ENCODE measurements at places on chromosomes 3 and 15.

GRCh38 chr3:150384296-150385212 lies 23.5 kb upstream of the TSC22D2 start:
- peak; percentile 82 for DNase-seq

GRCh38 chr15:95325763-95326404 lies 1004.6 kb upstream of the NR2F2 start:
- no peak for DNase-seq

- DNase-seq = no peak
Observed at GRCh38 chr3:56795829-56796185, 5.9 kb downstream of the ARHGEF3 start.

GRCh38 chr3:42035816-42036482 lies 55.2 kb upstream of the TRAK1 start:
- DNase-seq = no peak

DNA sequence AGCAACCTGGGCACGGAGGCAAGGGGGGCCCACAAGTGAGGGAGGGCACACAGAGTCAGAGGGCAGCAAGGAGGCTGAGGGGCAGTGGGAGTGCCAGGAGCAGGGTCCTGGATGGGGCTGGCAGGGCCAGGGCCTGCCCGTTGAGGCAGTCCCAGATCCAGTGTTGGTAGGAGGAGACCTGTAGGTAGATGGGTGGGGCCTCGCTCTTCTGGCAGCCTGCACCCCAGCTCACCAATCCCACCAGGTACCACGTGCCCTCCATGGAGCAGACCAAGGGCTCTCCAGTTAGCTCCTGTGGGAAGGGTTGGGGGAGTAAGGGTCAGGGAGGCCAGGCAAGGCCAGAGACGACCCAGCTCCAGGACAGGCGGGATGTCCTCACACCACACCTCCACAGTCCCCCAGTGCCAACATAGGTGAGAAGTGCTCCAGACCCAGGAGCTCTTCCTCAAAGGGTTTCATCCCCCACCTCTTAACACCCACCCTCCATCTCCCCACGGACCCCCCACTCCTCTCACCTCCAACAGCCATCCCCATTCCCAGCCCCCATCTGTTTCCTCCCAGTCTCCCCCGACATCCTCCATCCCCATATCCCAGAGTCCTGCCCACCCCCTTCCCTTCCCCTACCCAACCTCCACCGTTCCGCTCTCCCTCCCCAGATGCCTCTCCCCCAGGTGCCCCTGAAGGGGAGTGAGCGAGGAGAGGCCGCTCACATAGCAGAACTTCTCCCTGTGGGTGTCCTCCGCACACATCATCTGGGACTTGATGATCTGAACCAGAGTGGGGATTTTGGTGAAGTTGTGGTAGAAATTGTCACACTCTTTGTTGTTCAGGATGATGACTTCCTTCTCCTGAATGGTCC lies 5.2 kb downstream of the PRSS50 start:
- DNase-seq = no peak

GRCh38 chr3:174242311-174243041 lies 616.7 kb upstream of the NAALADL2 start:
- DNase-seq = no peak

- DNase-seq = no peak
Observed at GRCh38 chr3:9028134-9028533, 64.9 kb upstream of the RAD18 start.

GRCh38 chr3:122880624-122881023 lies 85.8 kb downstream of the SLC49A4 start:
- DNase-seq = no peak

DNA sequence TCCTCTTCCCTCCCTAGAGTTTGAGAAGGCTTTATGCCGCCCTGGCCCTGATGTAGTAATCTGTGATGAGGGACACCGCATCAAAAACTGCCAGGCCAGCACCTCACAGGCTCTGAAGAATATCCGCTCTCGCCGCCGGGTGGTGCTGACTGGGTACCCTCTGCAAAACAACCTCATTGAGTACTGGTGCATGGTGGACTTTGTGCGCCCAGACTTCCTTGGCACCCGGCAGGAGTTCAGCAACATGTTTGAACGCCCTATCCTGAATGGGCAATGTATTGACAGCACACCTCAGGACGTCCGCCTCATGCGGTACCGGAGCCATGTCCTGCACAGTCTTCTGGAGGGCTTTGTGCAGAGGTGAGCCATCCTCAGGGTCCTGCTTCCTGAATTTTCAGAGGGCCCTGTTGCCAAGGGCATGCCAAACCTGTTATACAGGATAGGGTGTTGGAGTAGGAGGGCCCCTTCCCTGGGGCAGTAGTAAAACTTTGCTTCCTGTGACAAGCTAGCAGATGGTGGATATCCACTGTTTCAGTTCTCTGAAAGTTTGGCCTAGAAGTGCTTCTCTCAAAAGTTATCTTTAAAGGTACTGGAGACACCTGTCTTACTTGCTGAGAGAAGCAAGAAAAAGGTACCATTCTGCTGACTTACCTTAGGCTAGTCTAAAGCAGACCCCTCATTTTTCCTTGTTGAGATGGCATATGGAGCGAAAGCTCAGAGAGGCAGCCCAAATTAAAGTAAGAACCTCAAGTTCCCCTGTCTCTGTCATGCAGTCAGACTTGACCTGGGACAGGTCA lies 33.7 kb upstream of the TEX264 start:
- no peak for DNase-seq

DNA sequence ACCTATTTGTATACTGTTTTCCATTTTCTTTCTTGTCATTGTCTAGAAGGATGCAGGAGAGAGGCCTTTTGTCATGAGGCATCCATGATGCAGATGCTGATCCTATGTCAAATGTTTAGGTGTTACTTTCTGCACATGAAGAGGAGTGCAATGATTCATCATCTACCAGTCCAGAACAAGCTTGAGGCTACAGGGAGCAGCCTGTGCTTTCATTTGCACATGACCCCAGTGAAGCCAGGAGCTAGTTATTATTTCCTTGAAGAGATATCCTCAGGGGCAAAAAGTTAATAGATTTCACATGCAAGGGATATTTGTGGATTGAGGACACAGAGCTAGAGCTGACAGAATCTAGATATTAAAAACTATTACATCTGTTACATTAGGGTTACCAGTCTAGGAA lies 204.4 kb upstream of the TGFBR2 start:
- no peak for DNase-seq

GRCh38 chr3:168422843-168423242 lies 327.1 kb upstream of the GOLIM4 start:
- no peak for DNase-seq

DNA sequence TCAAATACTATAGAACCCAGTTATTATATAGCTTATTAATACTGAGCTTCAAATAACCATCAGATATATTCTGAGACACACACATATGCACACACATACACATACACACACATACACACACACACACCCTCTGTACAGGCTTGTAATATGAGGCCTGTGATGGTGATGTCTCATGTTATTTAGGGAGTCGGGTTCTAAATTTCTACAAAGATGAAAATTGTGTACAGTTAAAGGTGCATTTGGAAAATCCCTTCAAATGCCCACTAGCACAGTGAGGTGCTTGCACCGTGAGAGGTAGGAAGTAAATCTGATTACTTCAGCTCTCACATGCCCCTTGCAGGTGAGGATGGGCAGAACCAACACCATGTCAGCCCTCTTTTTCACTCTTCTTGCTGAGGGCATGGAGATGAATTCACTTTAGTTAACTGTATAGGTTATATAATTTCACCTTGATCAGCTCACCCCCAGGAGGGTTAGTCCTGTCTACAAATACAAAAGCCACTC lies 294.5 kb upstream of the PROK2 start:
- no peak for DNase-seq

DNA sequence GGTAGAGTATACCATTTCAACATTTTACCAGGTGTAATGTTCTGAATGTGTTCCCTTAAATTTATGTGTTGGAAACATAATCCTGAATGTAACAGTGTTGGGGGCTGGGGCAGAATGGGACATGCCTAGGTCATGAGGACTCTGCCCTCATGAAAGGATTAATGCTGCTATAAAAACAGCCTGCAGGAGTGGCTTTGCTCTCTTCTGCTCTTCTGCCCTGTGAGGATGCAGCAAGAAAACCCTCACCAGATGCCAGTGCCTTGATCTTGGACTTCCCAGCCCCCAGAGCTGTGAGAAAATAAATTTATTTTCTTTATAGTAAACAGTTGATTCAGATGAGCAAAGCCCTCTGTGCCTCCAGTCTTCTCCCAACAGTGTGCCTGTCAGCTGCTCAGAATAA lies 326.0 kb upstream of the ONECUT1 start:
- no peak for DNase-seq

- no peak for DNase-seq
Observed at GRCh38 chr3:154209499-154209898, 88.3 kb downstream of the ARHGEF26 start.

- DNase-seq = no peak
Observed at GRCh38 chr3:63644212-63644797, 8.2 kb upstream of the SNTN start.

DNA sequence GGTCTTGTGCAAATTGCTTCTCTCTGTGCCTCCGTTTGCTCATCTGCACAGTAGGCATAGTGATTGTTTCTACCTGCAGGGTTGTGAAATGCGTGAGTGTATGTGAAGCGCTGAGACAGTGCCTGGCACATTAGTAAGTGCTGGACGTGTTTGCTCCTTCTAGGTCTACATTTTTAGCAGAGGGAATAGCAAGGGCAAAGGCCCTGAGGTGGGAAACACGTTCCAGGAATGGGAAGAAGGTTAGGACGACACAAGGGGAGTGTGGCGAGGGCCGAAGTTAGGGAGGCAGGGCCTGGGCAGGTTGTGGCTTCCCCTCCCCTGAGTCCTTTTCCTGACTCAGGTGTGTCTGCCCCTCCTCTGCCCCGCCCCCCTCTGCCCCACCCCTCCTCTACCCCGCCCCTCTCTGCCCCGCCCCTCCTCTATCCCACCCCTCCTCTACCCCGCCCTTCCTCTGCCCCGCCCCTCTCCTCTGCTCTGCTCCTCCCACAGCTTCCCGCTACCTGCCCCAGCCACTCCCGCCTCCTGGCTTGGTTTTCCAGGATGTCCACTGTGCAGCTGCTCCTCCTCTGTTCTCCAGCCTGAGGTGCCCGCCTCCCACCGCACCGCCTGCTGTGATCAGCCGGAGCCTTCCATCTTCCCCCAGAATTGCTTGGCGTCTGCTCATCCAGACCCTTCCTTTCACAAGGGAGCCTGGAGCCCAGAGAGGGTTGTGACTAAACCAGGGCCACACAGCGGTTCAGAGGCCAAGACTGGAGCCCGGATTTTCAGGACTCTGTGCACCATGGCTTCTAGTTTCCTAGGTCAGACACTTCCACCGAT lies 31.1 kb upstream of the SMAD6 start:
- DNase-seq = no peak

- DNase-seq = peak; percentile 78
Observed at GRCh38 chr3:123884203-123884831, at the start of gene MYLK. Gene MYLK (minus strand): TSS chr3:123884332. CDS start chr3:123793841, 90,491 bp downstream.

DNA sequence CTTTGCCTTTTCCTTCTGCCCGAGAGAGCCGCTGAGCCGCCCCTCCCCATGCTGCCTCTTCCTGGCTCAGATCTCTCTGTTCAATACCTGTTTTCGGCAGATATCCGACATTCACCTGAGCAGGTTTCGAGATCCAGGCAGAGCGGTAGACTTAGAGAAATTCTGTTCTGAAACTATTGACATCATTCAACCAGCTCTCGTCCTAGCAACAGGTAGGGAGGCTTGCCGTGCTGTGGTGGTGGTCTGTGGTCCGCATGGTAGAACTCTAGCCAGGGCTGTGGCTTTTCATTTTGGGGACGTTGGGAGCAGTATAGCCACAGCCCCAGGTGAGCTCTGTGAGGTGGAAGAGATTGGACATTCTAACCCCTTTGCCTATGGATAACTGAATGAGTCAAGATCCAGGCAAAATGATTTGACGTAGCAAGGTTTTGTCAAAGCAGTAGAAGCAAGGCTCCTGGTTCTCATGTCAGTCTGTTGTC lies 810 bp downstream of the TMEM62 start:
- peak; percentile 16 for DNase-seq

DNA sequence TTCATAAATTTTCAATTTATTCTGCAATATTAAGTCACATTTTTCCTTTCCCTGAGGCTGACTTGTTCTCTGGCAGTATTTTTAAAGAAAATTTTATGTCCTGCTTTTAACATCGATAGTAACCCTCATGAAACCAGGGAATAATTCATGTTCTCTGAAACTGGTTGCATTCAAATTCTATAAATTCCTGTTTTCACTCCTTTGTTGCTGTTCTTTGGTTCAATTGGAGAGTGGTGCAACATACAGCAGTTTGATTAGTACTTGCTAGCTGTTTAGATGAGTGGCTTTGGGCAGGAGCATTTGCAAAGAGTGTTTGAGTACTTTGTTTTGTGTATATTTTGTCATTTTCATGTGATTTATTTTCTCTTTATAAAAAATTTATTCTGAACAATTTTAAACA lies 19.2 kb downstream of the ZIC1 start:
- DNase-seq = no peak

- DNase-seq = no peak
Observed at GRCh38 chr15:55031727-55032126, 165.0 kb downstream of the RSL24D1 start.

- no peak for DNase-seq
Observed at GRCh38 chr3:149713730-149714654, 38.3 kb downstream of the COMMD2 start.

- DNase-seq = no peak
Observed at GRCh38 chr3:163541629-163542028, 1536.7 kb downstream of the SI start.

DNA sequence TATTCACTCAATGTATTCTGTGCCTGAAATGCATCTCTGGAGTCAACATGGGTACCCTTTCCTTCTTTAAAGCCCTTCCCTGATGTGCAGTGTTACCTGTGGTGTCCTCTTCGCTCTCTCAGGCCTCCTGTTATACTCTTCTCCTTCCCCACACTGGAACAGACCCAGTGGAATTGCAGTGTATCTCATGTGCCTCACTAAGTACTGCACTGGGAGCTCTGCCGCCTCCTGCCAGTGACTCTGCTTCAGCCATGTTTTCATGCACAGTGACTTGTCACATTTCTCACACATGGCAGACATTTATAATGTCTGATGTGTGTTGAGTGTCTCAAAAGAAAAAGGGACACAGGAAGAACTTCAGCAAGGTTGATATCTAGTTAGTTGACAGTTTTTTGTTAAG lies 191.0 kb downstream of the KLHL25 start:
- DNase-seq = no peak

GRCh38 chr15:48966595-48967301 lies 3.0 kb upstream of the SHC4 start:
- no peak for DNase-seq

DNA sequence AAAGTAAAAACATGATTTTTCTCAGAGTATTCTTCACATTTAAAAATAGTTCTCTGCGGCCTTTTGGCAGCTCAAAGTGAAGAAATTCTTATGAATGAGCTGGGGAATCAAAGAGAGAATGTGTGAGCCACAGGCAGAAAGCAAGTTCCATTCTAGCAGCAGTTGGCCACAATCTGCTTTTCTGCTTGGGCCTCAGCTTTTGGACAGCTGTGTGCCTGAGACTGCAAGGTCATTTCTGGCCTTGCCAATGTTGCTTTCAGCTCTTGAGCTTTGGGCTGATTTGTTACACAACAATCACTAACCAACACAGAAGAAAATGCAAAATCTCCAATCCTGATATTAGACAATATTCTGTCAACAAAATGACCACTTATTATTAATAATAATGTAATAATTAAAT lies 14.4 kb upstream of the TM4SF4 start:
- no peak for DNase-seq
